Stimulated activated CD4-positive, alpha-beta T cell treated with anti-CD3 and anti-CD28 coated beads, Interleukin-2, amount 100 ng/mL, for 24 hours (primary cell): ENCODE measurements at places on chromosomes 2 and 18.

- DNase-seq: no peak
Measured at GRCh38 chr2:237532160-237532559, 34.2 kb upstream of the PRLH start.

DNA sequence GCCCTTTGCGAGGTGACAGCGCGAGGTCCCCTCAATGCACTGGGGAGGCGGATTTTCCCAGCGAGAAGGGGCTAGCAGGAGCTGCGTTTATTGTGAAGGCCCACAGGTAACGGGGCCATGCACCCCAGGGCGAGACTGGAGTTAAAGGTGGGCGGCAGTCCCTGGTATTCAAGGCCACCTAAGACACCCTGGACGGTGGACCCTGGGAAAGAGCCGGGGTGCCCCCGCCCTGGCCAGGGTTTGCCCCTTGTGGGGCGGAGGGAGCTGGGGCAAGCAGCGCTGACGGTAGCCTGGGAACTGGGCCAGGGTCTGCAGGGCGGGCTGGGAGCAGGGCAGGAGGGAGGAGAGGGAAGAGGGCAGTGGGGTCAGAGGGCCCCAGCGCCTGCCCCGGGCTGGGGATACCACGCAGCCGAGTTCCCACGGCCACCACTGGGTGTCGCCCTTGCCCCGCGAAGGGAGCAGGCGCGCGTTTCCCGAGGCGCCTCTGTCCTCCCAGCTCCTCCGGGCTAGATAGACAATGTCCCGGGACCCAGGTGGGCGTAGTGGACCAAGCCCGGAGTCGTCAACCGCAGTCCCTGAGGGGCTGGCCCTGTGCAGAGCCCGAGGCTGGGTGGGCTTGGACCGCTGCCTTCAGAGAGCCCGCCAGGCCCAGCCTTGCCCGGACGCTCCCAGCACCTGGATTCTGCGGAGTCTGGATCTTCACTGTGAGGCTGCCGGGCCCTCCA, 80.2 kb downstream of the SMAD4 start:
- DNase-seq: peak; percentile 84

- no peak for DNase-seq
Measured at GRCh38 chr2:231383416-231384108, 11.9 kb upstream of the B3GNT7 start.

- DNase-seq: no peak
Measured at GRCh38 chr2:204049635-204050034, 113.1 kb downstream of the ICOS start.

DNA sequence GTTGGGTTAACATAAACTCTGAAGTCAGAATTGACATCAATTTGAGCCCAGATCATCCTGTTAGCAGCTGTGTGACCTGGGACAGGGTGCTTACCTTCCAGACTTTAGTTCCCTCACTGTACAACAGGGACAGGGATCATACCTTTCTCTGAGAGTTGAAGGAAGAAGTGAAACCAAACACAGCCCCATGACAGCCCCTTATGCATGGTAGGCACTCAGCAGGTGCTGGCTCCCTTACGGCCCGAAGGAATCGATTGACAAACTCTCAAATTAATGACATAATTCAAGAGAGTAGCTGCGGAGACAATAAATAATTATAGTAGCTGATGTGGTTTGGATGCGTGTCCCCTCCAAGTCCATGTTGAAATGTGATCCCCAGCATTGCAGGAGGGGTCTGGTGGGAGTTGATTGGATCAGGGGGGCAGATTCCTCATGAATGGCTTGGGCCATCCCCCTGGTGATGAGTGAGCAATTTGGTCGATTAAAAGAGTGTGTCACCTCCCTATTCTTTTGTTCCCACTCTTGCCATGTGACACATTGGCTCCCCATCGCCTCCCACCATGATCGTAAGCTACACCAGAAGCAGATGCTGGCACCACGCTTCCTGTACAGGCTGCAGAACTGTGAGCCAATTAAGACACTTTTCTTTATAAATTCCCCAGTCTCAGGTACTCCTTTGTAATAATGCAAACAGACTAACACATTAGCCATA, 72.4 kb downstream of the ODC1 start:
- peak; percentile 26 for DNase-seq

DNA sequence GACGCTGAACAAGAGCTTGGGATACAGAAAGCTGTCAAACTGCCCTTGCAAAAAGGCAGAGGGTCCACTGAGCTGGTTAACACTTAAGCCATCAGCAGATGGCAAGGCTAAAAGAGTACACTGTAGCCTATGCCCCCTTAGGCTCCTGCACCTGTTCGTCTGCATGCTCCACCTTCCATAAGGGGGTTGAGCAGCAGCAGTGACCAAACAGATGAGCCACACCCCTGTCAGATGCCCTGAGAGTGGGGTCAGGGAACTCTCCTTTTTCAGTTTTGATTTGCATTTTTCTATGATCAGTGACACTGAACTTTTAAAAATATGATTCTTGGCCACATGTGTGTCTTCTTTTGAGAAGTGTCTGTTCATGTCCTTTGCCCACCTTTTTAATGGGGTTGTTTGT, 402.5 kb upstream of the FAM98A start:
- DNase-seq: no peak

DNA sequence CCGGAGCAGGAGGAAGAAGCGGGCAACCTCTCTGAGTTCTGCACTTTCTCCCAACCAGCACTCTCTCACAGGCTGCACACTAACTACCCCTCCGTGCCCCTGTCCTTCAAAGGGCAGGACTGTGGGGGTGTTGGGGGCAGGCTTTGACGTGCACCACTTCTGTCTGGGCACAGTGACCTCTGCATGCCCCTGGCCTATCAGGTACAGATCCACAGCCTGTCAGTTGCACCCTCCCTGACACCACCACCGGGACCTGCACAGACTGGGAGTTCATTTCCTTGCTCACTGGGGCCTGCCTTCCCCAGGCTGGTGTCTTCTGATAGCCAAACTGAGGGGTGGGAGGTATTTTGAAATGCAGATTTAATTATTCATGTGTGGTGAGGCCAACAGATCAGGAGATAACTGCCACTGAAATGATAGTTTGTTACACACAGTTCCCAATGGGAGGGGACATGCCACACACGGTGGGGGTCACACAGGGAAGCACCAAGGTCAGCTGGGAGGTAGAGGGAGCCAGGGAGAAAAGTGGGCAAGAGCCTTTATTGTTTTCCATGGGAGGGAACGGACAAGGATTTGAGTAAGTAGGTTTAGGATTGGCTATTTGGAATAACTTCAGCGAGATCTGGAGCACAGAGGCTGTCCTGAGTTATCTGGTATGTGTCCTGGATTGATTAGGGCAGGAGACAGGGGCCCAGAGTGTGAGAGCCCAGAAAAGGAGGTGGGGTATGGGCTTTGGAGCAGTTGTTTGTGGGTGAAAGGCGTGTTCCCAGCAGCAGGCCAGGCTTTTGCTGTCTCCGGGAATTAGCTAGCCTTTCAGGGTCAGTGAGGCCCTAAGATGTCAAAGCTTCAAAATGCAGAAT, 251.6 kb downstream of the AFF3 start:
- no peak for DNase-seq

DNA sequence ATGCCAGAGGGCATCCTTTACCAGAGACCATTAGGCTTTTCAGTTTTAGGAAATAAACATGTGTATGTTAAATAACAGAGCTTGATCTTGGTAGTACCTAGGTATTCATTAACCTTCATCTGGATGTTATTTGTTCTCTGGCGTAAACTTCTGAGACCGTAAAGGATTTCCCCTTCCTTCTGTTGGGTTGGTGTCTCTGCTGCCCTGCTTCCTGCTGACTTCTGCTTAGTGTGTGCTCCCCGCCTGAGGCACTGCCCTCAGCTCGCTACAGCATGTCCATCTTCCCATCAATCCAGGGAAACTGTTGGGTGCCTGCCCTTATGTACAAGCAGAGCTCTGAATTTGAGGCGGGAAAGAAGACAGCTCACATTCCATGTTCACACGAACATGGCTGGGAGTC, 177.9 kb downstream of the TPGS2 start:
- no peak for DNase-seq

DNA sequence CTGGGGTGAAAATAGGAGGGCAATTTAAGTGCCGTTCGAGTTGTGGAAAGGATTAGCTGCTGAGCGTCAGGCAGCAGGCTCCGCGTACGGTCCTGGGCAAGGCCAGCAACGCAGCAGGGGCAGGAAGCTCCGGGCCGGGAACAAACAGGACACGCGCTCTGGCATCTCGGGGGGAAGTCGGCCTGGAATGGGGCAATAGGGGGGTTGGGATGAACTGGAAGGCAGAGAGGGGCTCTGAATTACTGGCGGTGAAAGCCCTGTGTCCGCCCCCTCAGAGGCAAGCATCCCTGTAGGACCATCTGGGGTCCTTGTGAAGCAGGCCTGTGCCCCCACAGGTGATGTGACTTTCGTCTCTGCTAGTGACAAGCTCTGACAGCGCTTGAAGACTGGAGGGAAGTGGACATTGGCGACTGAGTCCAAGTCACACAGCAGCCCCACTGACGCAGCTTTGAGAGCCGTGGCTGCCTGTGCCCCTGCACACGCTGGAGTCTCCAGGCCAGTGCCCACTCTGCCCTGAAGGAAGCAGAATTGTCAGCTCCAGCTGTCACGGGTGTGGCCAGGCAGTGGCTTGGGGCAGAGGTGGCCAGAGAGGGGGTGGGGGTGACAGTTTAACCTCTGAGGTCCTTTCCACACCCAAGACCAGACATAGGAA, 22.3 kb downstream of the GPR35 start:
- DNase-seq: no peak

DNA sequence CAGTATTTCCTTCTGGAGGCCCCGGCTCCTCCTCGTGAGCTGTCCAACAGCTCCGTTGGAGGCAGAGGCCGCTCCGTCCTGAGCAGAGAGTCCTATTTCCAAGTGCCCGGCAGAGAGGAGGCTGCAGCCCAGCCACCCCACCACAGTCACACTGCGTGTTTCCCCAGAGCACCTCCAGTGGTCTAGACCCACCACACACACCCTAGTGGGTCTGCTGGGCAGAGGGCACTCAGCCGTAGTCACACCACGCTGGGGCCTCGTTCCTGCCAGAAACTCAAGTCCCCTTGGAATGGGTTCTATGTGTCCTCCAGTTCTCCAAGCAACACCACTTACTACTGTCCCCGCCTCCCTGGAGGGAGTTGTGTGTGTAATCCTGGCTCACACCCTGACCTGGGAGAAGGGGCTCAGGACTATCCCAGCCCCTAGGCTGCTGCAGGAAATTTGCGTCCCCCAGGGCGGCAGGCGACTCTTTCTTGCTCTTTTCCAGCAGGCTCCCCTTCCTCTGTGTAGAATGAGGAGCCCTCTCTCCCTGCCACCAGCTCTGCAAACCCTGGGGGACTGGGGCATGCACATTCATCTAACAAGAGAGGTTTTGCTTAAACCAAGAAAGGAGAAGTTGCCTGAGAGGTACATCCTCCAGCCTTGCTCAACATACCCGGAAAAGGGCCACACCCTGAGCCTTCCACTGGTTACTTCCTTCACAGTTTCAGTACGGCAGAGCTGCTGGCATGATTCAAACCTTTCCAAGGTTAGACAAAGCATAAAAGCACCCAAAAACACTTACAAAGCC, 114.1 kb downstream of the NDUFA10 start:
- DNase-seq: peak; percentile 20

- DNase-seq: no peak
Measured at GRCh38 chr2:222611684-222612083, 44.2 kb downstream of the FARSB start.

DNA sequence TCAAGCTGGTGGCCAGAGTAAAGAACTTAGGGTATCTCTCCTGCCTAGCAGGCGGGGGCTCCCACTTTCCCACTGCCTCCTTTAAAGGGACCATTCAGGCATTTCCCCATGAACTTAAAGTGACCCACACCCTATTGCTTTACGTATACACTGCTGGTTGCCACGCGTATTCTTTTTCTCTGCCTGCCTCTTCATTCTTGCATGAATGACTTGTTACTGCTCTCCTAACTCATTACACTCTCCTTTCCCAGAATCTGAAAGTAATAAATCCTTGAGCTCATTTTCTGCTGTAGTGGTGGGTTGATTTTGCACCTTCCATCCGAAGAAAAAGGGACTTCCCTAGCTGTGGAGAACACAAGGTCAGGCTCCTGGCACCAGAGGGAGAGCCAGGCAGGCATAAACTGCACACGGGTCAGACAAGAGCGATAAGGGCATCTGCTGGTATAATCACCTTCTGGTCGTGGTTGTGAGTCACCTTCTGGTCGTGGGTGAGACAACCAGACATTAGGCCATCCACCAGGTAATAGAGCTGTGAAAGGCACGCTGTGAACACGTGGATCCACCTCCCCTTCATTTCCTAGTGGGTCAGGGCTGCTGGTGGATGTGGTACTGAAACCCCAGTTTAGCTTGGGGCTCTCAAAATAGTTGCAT, 950.3 kb downstream of the SOCS6 start:
- DNase-seq: no peak
